Dermis microvascular lymphatic vessel endothelial cell (primary cell): ENCODE measurements at places on chromosomes 7 and 10.

DNA sequence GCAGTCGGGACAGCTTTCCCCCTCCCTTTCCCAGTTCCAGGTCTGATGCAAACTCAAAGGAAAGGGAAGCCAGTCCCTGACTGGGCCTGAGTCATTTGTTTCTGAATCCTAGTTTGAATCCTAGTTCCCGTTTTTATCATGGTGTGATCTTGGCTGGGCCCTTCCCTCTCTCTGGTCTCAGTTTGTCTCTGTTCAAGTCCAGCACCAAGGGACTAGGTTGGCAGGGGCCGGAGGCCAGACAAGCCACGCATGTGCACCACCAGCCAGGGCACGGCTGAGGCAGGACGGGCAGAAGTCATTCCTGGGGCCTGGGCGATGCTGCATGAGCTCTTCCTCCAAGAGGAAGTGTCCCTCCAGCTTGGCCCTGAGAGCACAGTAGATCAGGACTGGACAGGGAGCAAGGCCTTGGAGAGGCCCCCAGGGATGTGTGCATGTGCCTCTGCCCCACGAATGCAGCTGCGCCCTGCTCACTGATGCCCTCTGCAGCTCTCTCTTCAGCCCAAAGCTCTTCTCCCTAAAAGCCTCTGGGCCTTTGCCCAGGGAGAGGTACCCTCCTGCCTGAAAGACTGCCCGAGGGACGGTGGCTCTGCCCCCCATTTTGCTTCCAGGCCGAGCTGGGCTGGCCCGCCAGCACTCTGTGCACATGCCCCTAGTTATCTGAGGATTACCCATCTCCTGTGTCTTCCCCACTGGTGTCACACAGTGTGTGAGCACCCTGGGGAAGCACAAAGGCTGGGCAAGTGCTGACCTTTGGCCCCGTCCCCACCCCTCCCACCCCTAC, 86.7 kb downstream of the ZMIZ1 start:
- DNase-seq: no peak

DNA sequence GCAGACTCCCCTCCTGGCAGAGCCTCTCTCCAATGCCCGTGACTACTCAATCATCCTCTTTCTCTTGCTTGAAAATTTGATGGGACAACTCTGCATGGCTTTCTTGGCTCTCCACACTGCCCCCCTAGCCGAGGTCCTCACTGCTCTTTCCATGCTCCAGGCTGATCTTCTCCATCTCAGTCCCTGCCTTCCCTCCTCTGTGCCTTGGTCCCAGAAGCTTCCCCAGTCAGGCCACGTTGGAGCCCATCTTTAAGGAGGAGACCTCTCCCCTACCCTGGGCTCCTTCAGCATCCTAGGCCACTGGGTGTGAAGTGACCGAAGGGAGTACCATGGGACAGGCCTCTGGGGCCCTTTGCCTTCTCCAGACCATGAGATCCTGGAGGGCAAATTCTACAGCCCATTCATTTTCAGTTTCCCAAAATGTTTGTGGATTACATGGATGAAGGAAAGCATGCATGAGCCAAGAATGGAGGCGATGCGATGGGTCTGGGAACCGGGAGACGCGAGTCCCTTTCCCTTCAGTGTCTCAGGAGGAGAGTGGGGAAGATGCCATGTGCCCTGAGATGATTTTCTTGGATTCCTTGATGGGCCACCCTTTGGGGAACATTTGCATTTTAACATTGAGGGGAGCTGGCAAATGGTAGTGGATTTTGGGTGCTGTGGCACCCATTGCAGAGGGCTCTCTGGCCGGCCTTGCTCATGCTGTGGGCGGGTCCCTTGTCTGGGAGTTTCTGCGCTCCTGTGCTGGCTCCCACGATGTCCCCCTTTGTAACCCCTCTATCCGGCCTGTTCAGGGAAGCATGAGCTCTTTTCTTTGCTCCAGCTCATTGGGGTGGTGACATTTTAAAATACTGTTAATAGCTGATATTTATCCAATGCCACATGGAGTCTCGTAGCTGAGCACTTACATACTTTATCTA, 376.6 kb downstream of the RPS24 start:
- DNase-seq: no peak

GRCh38 chr7:143382126-143382790, 1.1 kb downstream of the ZYX start:
- no peak for DNase-seq

DNA sequence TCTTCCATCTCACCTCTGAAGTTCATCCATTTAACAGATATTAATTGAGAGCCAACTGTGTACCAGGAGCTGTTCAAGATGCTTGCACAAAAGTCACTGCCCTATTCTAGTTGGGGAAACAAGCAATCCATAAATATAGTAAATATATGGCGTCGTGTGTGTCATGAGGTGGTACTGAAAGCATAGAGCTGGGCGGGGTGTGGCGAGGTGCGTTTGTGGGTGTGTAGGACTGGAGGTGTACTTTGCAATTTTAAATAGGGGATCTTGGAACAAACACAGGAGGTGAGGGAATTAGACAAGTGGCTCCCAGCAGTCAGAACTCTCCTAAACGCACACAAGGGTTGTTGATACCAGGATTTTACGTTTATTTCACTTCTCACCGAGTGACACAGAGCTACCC, 490 bp upstream of the ZNF239 start:
- DNase-seq: no peak

DNA sequence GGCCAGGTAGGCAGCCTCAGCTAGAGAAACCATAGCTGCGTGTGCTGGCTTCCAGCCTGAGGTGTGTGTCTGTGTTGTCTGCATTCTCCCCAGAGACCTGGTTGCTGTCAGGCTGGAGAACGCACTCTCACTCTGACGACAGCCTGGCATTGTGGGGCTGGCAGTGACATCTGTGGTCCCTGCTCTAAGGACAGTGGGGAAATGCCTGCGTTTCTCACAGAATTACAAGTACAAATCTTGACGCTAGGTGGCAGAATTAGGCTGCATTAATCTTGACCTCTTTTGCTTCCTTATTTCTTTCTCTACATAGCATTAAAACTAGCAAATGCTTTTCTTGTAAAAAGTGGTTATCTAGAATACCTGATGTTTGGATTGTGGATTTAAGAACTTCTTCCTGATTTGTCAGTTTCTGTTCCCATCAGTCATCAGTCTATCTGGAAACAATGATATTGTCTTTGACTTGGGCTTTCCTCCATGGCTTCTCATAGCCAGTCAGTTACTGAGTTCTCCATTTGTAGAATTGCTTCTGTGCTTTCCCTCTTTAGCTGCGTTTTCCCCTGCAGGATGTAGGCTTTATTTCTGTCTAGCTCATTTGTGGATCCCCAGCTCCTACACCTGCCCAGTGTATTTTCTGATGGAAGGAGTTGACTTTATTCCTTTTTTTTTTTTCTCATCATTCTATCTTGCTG, 86.0 kb downstream of the FANK1 start:
- DNase-seq: peak; percentile 56

DNA sequence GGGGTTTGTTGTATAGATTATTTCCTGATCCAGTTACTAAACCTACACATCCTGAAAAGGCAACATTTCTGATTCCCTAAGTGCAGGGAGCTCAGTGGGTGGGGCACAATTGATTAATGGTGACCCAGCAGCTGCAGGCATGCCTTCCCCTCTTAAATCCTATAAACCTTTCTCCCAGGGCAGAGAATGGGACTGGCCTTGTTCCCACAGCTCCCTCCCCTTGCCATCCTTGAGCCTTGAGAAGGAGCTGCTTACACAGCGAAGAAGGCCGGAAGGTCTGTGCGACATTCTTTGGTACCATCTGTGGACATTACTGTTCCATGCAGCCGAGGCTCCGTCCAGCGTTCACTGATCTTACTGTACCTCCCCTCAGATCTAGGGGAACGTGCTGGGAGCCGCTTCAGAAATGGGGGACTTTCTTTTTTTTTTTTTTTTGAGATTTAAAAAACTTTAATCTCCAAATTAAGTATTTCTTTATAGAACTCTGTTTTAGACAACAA, 14.3 kb downstream of the KLF6 start:
- DNase-seq: no peak

GRCh38 chr10:20257422-20257821, 441.2 kb downstream of the PLXDC2 start:
- no peak for DNase-seq

GRCh38 chr7:93515144-93515543, 59.4 kb downstream of the CALCR start:
- DNase-seq: no peak

GRCh38 chr10:84727398-84727797, 399.0 kb downstream of the CCSER2 start:
- DNase-seq: no peak

GRCh38 chr7:83921941-83922607, 272.5 kb downstream of the SEMA3A start:
- DNase-seq: no peak

DNA sequence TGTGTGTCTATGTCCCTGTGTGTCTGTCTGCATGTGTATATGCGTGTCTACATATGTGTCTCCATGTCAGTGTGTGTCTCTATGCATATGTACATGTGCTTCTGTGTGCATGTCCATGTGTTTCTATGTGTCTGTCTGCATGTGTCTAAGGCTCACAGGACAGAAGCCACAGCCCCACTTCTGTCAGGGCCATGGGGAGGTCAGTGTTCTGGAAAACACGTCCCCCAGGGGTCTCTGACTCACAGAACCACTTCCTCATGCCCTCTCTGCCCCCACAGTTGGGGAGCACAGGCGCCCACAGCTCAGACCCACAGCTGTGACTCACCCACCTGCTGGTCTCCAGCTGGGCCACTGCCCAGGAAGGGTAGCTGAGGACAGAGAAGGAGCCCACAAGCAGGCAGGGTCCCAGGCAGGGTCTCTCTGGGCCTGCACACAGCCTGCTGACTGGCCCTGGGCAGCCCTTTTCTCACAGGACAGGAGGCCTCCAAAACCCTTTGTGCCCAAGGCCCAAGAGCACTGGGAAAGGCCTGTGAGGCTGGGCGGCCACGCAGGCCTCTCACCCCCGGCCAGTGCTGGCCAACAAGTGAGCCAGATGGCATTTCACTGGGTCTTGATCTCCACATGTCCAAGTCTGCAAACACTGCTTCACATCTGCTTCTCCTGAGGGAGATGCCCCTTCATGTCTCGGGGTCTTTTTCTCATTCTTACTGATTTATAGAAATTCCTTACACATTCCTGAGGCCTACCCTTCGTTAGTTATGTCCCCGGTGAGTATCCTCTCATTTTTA, 102.9 kb upstream of the FAM20C start:
- DNase-seq: peak; percentile 6

DNA sequence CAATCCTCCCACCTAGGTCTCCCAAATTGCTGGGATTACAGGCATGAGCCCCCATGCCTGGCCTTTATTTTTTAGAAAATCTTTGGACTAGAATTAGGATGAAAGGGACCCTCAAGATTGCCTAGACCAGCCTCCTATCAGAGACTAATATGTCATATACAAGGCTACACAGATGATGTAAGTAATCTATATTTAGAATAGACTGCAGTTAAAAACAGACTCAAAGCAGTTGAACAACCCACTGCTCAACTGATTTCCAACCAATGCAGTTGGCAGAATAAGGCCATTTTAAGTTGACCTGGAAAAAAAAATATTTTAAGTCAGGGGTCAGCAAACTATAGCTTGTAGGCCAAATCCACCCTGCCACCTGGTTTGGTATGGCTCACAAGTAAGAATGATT, 27.7 kb downstream of the PSPH start:
- no peak for DNase-seq

DNA sequence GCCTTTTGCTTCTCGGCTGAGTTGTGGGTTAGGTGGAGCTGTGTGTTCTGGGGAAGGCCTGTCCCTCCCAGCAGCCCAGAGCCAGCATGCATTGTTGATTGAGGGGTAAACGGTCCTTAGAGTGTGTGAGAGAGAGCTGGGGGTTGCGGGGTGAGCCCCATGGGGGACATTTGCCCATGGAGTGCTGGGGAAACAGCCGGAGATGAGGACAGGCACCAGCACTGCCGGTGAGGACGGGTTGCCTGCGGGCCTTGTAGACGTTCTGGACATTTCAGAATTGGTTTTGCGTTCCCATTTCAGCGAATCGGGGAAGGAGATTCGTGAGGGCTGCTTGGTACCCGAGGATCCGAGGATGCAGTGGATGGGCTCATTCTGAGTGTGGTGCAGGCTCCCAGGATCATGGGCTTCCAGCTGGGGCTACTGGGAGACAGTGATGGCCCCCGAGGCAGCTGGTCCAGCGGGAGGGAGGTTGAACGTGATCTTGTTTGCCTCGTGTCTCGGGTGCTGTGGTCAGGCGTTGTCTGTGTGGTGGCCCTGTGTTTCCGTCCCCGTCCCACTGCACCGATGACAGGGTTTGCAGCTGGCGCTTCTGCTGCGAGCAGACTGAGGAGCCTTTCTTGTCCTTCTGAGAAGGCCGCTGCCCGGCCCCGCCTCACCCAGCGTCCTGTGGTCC, 113.9 kb downstream of the CYTH3 start:
- DNase-seq: no peak

- DNase-seq: peak; percentile 55
Measured at GRCh38 chr7:85023066-85023712, 163.7 kb downstream of the SEMA3D start.

DNA sequence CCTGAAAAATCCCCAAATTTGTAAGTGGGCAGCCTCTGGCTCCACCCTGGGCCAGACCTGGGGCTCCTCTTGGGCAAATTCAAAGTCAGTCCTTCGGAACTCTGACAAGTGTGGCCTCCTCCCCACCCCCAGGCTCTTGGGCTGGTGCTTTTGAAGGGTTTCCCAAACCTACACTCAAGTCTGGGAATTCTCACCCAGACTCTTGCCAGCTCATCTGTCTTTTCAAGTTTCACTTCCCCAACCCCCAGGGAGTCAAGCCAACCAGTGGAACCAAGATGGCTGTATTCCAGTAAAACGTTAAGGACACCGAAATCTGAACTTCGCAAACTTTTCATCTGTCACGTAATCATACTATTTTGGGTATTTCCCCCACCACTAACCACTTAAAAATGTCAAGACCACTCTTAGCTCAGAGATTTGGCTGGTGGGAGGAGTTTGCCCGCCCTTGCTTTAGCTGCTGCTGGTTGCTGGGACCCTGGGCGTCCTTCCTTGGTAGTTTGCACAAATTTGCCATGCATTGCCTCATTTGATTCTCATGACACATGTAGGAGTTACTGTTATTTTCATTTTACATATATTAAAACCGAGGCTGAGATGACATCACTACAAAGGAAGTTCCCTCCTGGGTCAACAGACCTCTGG, 1.7 kb upstream of the MYO1G start:
- DNase-seq: no peak

DNA sequence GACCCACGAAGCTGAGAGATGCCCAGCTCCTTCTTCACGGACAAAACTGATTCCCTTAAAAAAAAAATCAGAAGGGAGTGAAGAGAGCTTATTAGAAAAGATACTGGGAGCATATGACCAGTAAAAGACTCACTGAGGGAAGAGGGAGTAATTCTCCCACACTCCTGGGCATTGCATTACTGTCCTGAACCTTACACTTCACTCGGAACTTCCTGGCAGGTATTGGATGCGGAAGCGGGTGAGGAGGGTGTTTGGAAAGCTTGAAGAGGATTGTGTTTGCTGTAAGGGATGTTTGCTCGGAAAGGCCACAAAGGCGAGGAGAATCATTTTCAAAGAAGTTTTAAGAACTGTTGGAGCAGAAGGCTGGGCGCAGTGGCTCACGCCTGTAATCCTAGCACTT, 375 bp downstream of the HKDC1 start:
- no peak for DNase-seq

GRCh38 chr7:31416381-31416870, 75.9 kb upstream of the NEUROD6 start:
- no peak for DNase-seq

- DNase-seq: no peak
Measured at GRCh38 chr7:89549768-89550167, 604.5 kb upstream of the STEAP1 start.
